ENCODE measurements at places on chromosomes 11 and 22. TPM values are rescaled to one million over a fixed set of nuclear protein-coding genes. Genes with fewer than 3 reads are reported as not detected.

Gene B3GAT1
- 29.3 TPM for total RNA-seq

Gene SERHL2
- 2.7 TPM for total RNA-seq

Gene RASD2
- 0.53 TPM for total RNA-seq

Gene PKNOX2
- 1.3 TPM for total RNA-seq

Gene B3GAT3
- total RNA-seq: 30.8 TPM

Gene SLC22A6
- not detected for total RNA-seq

Gene RFPL3
- not detected for total RNA-seq

DNA sequence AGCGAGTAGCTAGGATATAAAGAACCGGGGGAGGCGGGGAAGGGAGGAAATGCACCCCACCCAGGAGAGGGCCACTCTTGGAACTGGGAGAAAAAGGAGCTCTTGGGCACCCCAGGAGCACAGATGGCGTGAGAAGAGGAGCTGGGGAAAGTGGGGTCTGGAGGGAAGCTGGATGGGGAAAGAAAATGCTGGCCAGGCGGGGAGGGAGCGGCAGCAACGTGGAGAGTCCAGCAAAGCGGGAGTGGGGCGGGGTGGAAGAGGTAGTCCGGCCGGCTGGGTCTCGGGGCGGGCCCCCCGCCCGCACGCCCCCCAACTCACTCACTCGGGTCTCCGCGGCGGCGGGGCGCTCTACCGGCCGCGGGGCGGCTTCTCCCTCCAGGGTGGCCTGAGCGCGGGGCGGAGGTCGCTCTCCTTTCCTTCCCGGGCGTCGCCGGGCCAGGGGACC is 522 bp downstream of the TOB2 start:
- H3K27me3 ChIP-seq: no peaks in the 10 kb centered on the region
- peaks cover 43% of the 10 kb centered on the region for H3K36me3 ChIP-seq
- H3K27ac ChIP-seq: no peak overlapping the region
- H3K4me1 ChIP-seq: no peaks in the 10 kb centered on the region
- DNase-seq: no peak

DNA sequence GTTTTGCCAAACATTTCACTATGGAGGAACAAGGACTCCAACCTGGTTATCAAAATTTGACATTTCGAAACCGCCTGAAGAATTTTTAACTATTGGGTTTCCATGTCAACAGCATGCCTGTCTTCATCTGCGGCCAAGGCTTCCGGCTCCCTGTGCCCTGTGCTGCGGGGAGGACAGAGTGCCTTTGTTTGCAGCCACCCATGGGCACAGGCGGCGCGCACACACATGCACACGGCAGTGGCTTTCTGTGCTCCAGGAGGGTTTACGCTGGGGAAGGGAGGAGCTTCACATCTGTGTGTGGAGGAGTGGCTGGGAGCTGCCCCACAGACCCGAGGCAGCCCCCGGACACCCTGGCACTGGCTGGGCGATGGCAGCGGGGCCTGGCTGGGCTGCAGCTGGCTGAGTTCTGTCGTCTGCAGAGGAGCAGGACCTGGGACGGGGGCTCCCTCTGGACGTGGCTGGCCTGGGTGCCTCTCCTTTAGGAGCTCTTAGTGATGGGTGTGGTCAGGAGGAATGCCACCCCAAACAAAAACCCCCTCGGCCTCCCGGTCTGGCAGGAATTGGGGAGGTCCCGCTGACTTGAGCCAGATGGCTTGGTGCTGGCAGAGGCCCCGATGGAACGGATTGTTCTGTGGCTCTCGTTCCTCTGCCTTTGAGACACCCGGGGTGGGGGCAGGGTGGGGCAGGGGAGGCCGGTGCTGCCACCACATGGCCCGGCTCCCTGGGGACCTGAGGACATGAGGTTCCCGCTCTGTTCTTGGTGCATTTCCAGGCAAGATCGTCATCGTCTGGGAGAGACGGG is 1290.9 kb downstream of the BRD1 start:
- no peaks in the 10 kb centered on the region for H3K27me3 ChIP-seq
- H3K4me3 ChIP-seq: no peak overlapping the region
- DNase-seq: no peak
- H3K4me1 ChIP-seq: no peaks in the 10 kb centered on the region

GRCh38 chr11:60310407-60310998 is 16.6 kb upstream of the MS4A6E start:
- peaks cover 2% of the 10 kb centered on the region for H3K4me1 ChIP-seq
- H3K4me3 ChIP-seq: no peak overlapping the region
- no peak for DNase-seq
- H3K27ac ChIP-seq: no peak overlapping the region
- H3K36me3 ChIP-seq: no peaks in the 10 kb centered on the region

DNA sequence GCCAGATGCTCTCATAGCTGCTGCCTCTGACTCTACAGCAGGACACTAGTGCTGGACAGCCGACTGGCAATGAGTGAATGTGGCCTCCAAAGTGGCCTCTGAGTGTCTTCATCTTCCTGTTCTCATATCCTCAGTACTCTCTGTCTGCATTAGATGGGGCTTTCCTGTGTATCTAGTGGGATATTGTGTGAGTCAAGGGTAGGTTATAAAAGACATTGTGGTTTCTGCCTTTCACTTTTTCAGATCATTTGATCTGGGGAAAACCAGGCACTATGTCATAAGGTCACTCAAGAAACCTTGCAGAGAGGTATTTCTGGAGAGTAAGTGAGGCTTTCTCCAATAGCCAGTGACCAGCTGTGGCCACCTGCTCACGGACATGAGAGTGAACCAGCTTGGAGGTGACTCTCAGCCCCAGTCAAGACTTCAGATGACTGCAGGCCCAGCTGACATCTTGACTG is 333.6 kb upstream of the NCAM1 start:
- H3K4me3 ChIP-seq: no peak overlapping the region
- H3K36me3 ChIP-seq: no peaks in the 10 kb centered on the region
- no peak for DNase-seq
- no peaks in the 10 kb centered on the region for H3K4me1 ChIP-seq

GRCh38 chr11:66327171-66328030 is 8.8 kb downstream of the RIN1 start:
- H3K27me3 ChIP-seq: no peaks in the 10 kb centered on the region
- H3K4me1 ChIP-seq: 0 out of 2 replicates have a peak, but pooled peaks cover 3% of the 10 kb centered on the region
- H3K27ac ChIP-seq: no peak overlapping the region
- H3K36me3 ChIP-seq: no peaks in the 10 kb centered on the region
- peak overlapping the region; percentile 10 for H3K4me3 ChIP-seq

DNA sequence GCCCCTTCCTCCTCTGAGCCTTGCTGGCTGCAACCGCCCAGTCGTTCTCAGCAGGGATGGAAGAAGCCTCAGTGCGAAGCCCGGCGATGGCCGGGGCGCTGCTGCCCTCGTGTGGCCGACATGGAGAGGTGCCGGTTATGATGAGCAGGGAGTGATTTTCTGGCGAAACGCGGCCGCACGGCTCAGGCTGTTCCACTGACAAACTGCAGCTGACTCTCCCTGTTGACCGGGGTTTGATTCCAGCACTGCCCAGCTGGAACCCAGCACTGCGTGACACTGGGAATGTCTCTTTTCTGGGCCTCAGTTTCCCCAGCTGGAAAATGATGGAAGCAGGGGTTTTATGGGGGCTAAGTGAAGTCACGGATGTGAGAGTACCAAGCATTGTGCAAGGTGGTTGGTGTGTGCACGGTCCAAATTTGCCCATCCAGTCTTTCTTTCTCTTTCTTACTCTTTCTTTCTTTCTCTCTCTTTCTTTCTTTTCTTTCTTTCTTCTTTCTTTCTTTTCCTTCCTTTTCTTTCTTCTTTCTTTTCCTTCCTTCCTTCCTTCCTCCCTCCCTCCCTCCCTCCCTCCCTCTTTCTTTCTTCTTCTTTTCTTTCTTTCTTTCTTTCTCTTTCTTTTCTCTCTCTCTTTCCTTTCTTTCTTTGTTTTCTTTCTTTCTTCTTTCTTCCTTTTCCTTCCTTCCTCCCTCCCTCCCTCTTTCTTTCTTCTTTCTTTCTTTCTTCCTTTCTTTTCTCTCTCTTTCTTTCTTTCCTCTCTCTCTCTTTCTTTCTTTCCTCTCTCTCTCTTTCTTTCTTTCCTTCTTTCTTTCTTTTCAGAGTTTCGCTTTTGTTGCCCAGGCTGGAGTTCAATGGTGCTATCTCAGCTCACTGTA is 25.8 kb upstream of the MPPED1 start:
- H3K4me1 ChIP-seq: no peaks in the 10 kb centered on the region
- H3K36me3 ChIP-seq: no peaks in the 10 kb centered on the region
- no peaks in the 10 kb centered on the region for H3K27me3 ChIP-seq
- H3K4me3 ChIP-seq: peak overlapping the region; percentile 7

DNA sequence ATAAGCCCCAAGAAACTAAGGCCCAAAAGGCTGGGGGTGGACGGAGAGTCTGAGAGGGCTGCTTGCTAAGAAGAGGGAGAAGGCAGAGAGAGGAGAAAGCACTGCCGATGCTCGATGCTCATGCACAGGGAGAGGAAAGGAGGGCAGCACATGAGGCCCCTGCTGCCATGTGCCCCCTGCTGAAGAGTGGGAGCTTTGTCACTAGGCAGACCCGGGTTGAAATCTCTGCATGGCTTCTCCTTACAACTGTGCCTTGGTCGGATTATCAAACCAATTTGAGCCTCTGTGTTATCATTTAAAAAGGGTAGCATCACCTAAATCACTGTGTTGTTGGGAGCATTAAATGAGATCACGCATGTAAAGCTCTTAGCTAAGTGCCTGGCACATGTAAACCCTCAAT is 330.5 kb downstream of the NXPE2 start:
- H3K27ac ChIP-seq: no peak overlapping the region
- no peaks in the 10 kb centered on the region for H3K36me3 ChIP-seq
- no peaks in the 10 kb centered on the region for H3K27me3 ChIP-seq
- no peak for DNase-seq
- no peak overlapping the region for H3K4me3 ChIP-seq

DNA sequence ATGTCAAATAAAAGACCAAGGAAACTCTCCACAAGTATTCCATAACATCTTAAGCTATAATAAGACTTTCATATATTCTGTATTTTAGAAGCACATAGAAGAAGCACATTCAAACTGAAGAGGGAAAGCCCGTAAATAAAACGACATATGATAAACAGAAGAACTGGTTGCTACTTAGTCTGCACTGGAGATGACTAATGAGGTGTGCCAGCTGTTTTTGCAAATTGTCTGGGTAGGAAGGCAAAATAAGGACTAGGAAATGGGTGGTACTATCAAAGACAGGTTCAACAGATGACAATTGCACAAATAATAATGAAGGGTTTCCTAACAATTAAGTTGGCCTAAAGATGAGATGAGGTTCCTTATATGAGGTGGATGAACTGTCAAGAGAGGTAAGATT is 593.2 kb upstream of the CCDC179 start:
- H3K27me3 ChIP-seq: no peaks in the 10 kb centered on the region
- no peak overlapping the region for H3K4me3 ChIP-seq
- no peak overlapping the region for H3K27ac ChIP-seq
- DNase-seq: no peak
- H3K36me3 ChIP-seq: no peaks in the 10 kb centered on the region

GRCh38 chr11:22734628-22735345 is 68.4 kb downstream of the GAS2 start:
- no peaks in the 10 kb centered on the region for H3K27me3 ChIP-seq
- no peaks in the 10 kb centered on the region for H3K4me1 ChIP-seq
- H3K36me3 ChIP-seq: no peaks in the 10 kb centered on the region
- DNase-seq: no peak
- H3K27ac ChIP-seq: no peak overlapping the region

DNA sequence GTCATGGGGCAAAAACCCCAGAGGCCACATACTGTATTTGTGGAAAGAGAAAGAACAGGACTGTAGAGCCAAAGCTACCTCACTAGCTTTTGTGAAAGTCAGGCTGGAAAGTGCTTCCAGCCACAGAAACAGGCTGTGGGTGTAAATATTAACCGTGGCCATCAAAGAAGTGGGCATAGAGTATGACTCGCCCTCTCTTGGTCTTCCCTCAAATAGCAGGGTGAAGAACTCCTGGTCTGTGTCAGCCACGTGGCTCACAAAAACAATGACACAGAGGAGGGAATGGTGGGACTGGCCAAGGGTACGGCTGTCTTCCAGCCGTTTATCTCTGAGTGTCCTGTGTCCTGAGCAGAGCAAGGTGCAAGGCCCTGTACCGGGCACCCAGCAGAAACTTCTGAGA is 37.6 kb upstream of the UBASH3B start:
- no peaks in the 10 kb centered on the region for H3K27me3 ChIP-seq

DNA sequence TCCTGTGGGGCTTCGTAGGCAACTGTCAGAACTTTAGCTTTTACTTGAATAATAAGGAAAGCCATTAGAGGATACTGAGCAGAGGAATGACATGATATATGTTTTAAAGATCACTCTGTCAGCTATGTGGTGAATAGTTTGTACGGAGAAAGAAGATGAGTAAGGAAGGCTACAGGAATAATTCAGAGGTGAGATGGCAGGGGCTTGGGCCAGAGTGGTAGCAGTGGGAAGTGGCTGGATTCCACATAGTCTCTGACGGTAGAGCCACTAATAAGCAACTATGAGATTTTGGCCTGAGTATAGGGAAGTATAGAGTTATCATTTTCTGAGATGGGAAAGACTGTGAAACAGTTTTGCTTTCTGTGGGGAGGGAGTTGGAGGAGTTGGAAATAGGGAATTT is 93.9 kb upstream of the MTMR2 start:
- H3K27ac ChIP-seq: no peak overlapping the region
- no peak overlapping the region for H3K4me3 ChIP-seq
- H3K36me3 ChIP-seq: no peaks in the 10 kb centered on the region
- no peaks in the 10 kb centered on the region for H3K27me3 ChIP-seq
- no peak for DNase-seq

DNA sequence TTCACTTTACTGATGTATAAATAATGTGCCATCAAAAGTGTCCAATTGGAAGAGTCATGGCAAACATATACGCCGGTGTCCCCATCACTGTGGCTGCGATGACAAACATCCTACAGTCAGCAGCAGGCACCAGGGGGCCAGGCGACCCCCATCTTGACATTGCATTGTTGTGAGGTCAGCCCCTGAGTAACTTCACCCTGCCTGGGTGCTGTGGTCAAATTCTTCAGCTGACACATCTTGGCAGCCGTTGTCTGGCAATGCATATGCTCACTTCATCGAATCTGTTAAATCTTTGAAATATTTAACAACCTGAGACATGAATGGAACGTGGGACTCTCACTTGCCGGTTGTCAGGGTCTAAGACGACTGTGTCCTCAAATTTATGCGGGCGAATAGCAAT is 430.9 kb downstream of the BRD1 start:
- H3K27ac ChIP-seq: no peak overlapping the region
- no peaks in the 10 kb centered on the region for H3K27me3 ChIP-seq
- no peak for DNase-seq
- no peaks in the 10 kb centered on the region for H3K4me1 ChIP-seq

DNA sequence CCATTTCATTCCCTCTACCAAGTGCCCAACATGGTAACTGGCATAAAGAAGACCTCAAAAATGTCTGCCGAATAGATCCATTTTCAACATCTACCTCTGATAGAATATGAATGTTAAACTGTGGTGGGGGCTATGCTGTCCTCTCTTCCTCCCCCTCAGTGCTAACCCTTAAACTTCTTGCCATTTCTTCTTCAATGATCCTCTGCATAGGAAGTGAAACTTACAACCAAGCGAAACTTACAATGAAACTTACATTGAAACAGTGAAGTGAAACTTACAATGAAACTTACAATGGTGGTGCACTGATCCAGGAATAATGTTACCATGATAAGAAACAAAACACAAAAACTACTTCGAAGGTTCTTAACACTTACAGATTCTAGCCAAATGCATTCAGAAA is 4.7 kb downstream of the RTCB start:
- 0 out of 2 replicates have a peak, but pooled peaks cover 4% of the 10 kb centered on the region for H3K4me1 ChIP-seq
- H3K27me3 ChIP-seq: no peaks in the 10 kb centered on the region
- H3K4me3 ChIP-seq: no peak overlapping the region
- peaks cover 53% of the 10 kb centered on the region for H3K36me3 ChIP-seq
- no peak overlapping the region for H3K27ac ChIP-seq
- DNase-seq: no peak

- H3K36me3 ChIP-seq: no peaks in the 10 kb centered on the region
- no peaks in the 10 kb centered on the region for H3K27me3 ChIP-seq
- no peak overlapping the region for H3K4me3 ChIP-seq
- H3K4me1 ChIP-seq: no peaks in the 10 kb centered on the region
- no peak for DNase-seq
Measured at GRCh38 chr11:87322568-87322967, 284.8 kb downstream of the TMEM135 start.

All from H9 (cell line).